ENCODE measurements at places on chromosomes 3 and 15. TPM values are rescaled to one million over a fixed set of nuclear protein-coding genes. Genes with fewer than 3 reads are reported as not detected.

Gene ERICH6
- total RNA-seq = not detected

Gene ARGFX
- not detected for total RNA-seq

Gene SLC24A5
- total RNA-seq = not detected

Gene NRROS
- 2.3 TPM for total RNA-seq

Gene COL6A6
- 1.6 TPM for total RNA-seq

Measured in left ventricle myocardium superior (tissue), 1 donor.